ENCODE measurements at places on chromosomes 5 and 9.

GRCh38 chr9:19431361-19432171, 22.8 kb downstream of the ACER2 start:
- no peak for DNase-seq

DNA sequence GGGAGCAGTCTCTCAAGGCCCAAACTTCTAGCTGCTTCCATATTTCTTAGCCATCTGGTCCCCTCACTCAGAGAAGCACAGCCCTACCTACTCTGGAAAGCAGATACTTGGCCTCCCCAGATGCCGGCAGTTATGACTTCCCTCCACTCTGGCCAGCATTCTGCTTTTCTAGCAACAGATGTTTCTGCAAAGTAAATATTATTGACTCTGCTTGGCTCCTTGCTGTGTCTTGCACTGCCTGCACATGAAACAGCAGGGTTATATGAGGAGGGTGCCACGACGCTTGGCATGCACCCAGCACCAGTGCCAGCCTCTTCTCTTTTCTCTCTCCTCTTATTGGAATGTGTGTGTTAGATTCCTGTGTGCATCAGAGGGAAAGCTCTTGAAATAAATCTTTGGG, 99.7 kb downstream of the ARHGAP26 start:
- no peak for DNase-seq

- DNase-seq = no peak
Measured at GRCh38 chr9:79661886-79662536, 90.2 kb downstream of the TLE4 start.

- no peak for DNase-seq
Measured at GRCh38 chr5:148376198-148376597, 7.6 kb upstream of the FBXO38 start.

DNA sequence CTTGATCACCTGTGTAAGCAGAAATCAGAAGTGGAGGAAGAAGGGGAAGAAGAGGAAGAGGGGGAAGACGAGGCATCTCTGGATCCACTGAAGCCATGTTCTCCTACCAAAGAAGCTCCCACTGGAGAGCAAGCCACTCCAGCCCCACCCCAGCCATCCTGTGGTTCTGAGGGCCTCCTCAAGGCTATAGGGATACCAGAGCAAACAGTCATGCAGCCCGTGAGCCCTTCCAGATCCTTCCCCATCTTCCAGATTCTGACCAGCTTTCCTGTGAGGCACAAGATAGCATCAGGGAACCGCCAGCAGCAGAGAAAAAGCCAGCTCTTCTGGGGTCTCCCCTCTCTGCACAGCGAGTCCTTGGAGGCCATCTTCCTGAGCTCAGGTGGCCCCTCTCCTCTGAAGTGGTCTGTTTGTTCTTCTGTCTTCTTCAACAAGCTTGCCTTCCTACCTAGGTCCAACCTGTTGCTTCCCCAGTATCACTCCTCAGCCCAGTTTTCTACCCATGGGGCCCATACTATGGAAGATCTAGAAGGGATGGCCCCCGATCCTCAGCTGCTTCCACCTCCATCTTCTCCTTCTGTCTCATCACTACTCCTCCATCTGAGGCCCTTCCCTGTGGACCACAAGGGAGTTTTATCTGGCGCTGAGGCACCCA, 29.4 kb downstream of the VCP start:
- no peak for DNase-seq

- peak; percentile 78 for DNase-seq
Measured at GRCh38 chr5:143177263-143177983, 226.1 kb downstream of the NR3C1 start.

- no peak for DNase-seq
Measured at GRCh38 chr9:81080900-81081299, 608.4 kb downstream of the TLE1 start.

DNA sequence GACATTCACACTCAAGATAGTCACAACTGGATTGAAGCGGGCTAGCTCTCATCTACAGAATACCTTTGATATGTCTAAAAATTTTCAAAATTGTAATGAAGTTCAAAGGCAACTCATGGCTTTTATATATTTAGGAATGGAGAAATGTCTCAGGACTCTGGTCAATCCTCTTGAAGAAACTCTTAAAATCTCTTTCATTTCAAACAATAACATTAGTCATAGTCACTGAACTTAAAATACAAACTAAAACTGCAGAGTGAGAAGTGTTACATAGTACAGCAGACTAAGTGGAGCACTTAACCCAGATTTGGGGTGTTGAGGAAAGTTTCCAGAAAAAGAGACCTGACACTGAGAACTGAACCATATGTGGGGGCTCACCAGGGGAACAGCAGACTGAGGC, 20.7 kb downstream of the FANCC start:
- DNase-seq = no peak

GRCh38 chr5:64625678-64626077, 64.6 kb upstream of the SHISAL2B start:
- no peak for DNase-seq

DNA sequence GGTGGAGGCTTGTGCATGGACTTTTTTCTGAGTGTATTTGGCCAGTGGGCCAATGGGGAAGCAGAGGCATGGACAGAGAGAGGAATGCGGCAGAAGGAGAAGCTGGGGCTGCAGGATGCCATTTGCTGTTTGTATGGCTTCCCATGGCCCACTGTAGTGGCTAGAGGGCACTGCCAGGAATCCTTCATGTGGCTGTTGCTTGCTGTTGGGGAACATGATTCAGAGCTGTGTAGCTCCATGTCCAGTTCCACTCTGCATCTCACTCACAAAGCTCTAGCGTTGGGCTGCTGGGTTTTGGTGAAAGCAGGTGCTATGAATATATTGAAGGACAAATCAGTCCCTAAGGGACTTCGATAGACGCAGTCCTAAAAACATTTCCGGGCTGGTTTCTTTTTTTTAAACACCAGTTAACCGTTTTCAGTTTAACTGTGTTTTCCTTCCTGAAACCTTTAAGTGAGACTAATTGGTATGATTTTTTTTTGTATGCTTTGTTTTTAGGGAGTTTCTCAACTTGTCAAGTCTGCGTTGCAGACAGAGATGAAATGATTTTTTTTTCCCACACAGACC, 51.3 kb downstream of the SLC22A5 start:
- DNase-seq = no peak

- no peak for DNase-seq
Measured at GRCh38 chr5:105817914-105818313, 1852.8 kb downstream of the EFNA5 start.

Data from NCI-H187 (cell line).